ENCODE measurements at places on chromosomes 16 and 17. TPM values are rescaled to one million over a fixed set of nuclear protein-coding genes. Genes with fewer than 3 reads are reported as not detected.

The CD7 gene
- not detected for polyA plus RNA-seq

The C16orf74 gene
- 12.1 TPM for polyA plus RNA-seq

The KRT31 gene
- polyA plus RNA-seq = not detected

The EVPLL gene
- polyA plus RNA-seq = not detected

The PMM2 gene
- polyA plus RNA-seq = 29.0 TPM

The SEZ6L2 gene
- 4.5 TPM for polyA plus RNA-seq

The CCDC200 gene
- polyA plus RNA-seq = not detected

The KCNH6 gene
- polyA plus RNA-seq = 0.07 TPM

The GP2 gene
- not detected for polyA plus RNA-seq

The KRT14 gene
- 0.12 TPM for polyA plus RNA-seq

The CPHXL2 gene
- polyA plus RNA-seq = not detected

The CA5A gene
- polyA plus RNA-seq = not detected

The RAP1GAP2 gene
- 2.3 TPM for polyA plus RNA-seq

The WNT9B gene
- polyA plus RNA-seq = not detected

The SLC16A13 gene
- 16.8 TPM for polyA plus RNA-seq

The ZP2 gene
- not detected for polyA plus RNA-seq

The GUCY2D gene
- not detected for polyA plus RNA-seq

The DPEP2 gene
- 1.8 TPM for polyA plus RNA-seq

The MEIOB gene
- polyA plus RNA-seq = 0.04 TPM

The IL34 gene
- polyA plus RNA-seq = 1.0 TPM

The TLCD3A gene
- polyA plus RNA-seq = 54.1 TPM

The FOXC2 gene
- 7.7 TPM for polyA plus RNA-seq
